ENCODE measurements at places on chromosomes 2 and 18.

DNA sequence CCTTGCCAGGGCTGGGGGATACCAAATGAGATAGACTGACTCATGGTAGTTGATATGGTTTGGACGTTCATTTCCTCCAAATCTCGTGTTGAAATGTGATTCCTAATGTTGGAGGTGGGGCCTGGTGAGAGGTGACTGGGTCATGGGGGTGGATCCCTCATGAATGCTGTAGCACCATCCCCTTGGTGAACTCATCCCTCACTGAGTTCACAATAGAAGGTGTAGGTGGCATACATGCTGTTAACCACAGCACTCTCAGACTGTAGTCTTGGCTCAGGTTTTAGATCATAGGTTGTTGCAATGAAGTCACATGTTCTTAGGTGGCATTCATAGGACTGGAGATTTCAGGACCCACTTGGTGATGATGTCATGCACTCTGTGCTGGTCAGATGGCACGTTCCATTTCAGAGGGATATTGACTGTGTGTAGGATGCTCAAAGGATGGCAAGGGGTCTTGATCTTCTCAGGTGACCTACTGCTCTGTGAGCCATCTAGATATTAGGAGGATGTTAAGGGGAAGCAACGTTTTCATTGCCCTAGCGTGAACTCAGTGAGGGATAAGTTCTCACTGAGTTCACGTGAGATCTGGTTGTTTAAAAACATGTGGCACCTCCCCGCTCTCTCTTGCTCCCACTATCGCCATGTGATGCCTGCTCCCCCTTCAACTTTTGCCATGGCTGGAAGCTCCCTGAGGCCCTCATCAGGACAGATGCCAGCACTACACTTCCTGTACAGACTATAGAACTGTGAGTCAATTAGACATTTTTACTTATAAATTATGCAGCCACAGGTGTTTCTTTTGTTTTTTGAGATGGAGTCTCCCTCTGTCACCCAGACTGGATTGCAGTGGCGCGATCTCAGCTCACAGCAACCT is 73.8 kb upstream of the ACAA2 start:
- no peak for DNase-seq

- no peak for DNase-seq
Measured at GRCh38 chr2:33552758-33553461, 46.2 kb downstream of the FAM98A start.

GRCh38 chr2:152925547-152926448 is 207.4 kb downstream of the ARL6IP6 start:
- DNase-seq: no peak

- peak; percentile 31 for DNase-seq
Measured at GRCh38 chr2:111975053-111975552, 76.7 kb downstream of the MERTK start.

GRCh38 chr2:58700591-58700990 is 459.5 kb upstream of the FANCL start:
- no peak for DNase-seq

Measured in brain pericyte (primary cell).